Dorsolateral prefrontal cortex (tissue), 122 donors: ENCODE measurements at places on chromosomes 3 and 15.

- DNase-seq, result no peak
These were observed 1.8 kb upstream of the RTP3 start for GRCh38 chr3:46495901-46496456.

DNA sequence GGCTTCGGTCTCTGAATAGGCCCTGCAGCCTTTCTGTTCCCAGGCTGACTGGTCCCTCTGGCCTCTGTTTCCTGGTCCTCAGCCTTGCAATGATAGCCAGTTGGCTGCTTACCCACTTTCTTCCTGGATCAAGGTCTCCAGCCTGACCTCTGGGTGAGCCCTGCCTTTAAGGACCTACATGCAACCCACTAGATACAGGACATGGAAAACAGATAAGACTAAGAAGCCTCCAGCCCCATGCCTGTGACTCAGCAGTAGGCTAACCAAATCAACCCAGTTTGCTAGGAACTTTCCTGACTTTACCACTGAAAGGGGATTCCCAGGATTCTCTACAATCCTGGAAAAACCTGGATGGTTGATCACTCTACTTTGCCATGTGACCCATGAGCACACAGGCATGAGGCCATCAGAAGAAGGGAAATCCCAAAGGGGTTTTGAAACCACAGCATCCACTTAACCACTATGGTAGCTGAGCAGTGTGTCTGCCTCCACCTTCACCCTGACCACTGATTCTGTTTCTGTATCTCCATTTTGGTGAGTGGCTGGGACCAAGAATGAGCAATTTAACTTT, 188.1 kb downstream of the CHST2 start:
- DNase-seq, result no peak

- DNase-seq, result no peak
These were observed 244.0 kb upstream of the TPM1 start for GRCh38 chr15:62798536-62798935.

DNA sequence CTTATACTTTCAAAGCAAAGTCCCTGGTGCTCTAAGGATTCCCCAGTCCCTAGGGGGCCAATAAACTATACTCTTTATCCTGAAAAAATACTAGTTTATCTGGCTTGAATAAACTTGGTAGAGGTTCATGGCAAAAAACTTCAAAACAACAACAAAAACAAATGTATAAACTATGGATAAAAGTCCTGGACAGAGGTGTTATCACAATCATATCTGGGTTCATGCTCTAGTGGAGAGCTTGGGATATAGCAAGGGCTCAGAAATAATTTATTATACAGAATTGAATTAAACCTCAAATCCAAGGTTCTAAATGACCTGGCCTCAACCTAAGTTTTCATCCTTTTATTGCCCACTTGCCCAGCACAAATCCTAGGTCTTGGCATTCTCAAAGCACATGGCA, 98.6 kb upstream of the TRIM42 start:
- no peak for DNase-seq

DNA sequence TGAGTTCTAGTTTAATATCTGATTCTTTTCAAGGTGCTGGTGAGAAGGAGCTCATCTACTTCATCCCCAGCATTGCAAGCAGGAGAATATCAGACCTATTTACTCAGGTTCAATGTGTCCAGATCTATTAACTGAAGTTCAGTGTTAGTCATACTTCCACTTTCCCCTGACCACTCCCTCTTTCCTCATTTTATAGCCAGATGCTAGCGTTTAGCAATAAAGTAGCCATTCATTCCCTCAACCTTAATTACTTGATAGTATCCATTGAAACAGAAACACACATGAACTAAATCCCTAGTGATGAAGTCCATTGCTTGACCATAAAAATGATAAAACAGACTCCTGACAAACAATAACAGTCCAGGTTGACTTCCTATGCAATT, 60.0 kb downstream of the RPL22L1 start:
- DNase-seq, result no peak

DNA sequence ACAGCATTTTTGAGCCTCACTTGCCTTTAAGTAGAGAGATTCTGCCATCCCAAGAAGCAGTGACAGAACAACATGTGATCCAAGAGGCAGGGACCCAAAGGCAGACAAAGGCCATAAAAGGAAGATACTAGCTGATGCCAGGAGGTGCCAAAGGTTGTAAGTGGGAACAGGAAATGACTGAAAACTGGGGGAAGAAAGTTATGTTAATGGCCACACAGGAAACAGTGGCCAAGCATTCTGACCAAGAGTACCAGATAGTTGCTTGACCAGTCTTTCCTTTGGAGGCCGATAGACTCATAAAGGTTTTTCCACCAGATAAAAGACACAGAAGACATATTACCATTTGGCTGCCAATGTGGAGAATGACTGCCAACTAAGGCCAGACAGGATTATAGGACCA, 274.5 kb upstream of the PEX5L start:
- DNase-seq, result no peak

GRCh38 chr3:133069556-133070286, 31.5 kb downstream of the TMEM108 start:
- DNase-seq, result no peak

GRCh38 chr15:22259881-22260421, 179.6 kb downstream of the OR4M2 start:
- no peak for DNase-seq

- no peak for DNase-seq
These were observed 313.3 kb downstream of the SATB1 start for GRCh38 chr3:18111796-18112232.

DNA sequence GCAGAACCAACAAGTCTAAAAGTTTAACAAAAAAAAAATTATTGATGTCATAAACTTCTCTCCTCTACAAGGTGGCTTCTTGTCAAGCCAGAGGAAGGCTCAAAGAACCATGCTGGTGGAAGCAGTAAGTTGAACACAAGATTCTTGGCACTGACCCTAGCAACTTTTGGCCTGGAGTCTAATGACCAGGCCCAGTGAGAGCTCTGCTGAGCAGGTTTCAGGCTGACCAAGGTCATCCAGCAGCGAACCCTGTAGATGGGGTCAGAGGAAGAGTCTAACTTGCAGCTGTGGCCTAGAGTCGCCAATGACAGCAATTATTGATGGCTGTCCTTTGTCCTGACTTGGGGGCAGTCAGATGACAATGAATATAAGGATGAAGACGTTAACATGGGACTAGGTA, 43.1 kb upstream of the PDZRN3 start:
- no peak for DNase-seq

DNA sequence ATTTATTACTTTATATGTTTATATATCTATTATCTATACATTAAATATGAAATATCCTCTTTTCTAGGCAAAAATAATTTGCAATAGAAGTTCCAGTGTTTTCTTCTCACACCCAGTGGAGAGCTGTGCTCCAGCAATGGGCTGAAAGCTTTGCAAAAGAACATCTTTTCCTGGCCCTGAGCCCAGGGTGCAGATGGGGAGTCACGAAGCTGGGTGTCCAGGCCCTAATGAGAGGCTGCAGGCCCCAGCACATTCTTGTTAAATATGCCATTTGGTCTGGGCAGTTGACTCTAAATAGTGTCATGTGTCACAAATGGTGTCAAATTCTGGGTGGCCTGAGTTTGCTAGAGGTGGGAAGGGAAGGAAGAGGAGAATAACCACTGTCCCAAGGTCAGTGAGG, 5.7 kb downstream of the NTRK3 start:
- DNase-seq, result no peak

DNA sequence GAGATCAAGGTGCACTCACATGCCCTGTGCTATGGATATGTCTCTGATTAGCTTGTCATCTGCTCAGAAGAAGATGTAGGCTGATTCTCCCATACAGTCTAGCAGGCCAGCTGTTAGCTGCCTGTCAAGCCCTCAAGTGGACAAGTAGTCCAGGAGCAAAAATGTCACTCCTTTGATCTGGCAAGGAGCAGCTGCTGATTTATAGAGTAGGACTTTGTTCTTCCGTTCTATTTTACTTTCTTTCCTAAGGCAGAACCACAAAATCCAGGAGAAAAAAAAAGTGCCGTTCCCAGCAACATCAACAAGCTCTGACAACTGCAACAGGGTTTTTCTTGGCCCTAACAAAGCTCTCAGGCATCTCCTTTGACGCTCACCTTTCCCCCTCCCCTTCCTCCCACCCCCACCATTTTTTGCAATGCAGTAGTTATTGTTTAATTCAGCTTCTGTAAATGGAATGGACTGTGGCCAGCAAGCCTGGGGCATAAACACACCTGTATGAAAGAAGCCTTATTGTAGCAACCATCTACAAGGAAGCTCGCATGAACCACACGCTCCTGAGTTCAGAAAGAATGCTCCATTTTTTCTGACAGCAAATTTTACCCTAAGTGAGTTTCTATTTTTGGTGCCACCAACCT, 196.3 kb downstream of the MEIS2 start:
- DNase-seq, result no peak
